ENCODE measurements at places on chromosomes 11 and 22. TPM values are rescaled to one million over a fixed set of nuclear protein-coding genes. Genes with fewer than 3 reads are reported as not detected.

ZNHIT2 gene
- 15.7 TPM for total RNA-seq

CNIH2 gene
- not detected for total RNA-seq

WNT11 gene
- 3.3 TPM for total RNA-seq

DNA sequence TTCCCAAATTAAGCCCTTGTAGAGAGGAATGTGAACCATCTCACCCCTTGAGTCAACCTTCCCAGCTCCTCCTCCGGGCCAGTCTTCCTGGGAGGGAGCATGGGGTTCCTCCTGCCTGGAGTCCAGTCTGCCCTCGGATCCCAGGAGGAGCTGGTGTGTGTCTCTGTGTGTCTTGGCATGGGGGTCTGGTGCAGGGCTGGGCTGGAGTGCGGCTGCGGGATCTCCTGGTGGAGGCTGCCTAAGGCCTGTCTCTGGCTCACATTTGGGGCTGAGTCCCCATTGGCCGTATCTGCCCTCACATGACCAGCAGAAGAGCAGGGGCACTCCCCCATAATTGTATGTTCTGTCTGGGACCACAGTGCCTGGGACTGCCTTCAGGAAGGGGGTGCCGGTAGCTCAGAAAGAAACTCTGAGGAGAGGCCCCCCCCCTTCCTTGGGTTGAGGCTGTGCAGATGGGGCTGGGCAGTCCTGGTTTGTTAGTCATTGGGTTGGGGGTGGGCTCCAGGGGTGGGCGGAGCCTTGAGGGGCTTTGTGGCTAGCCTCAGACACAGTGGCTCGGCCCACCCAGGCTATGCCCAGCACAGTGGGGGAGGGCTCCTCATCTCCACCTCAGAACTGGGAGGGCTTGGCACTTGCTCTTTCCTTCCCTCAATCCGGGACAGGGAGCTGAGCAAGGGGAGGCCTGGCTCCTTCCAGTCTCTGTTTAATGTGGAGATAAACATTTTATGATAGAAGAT, 2.9 kb downstream of the C1QTNF5 start:
- no peak for ATAC-seq

- ATAC-seq = no peak
These were observed 125.0 kb downstream of the UVRAG start for GRCh38 chr11:75939992-75940391.

- ATAC-seq = peak; percentile 49
These were observed at the start of gene MAP6 for GRCh38 chr11:75668451-75669297. Gene MAP6 (minus strand): TSS chr11:75669038. CDS start chr11:75668369, 669 bp downstream.

Data from gastroesophageal sphincter (tissue), 4 donors.